Stimulated activated CD4-positive, alpha-beta T cell treated with anti-CD3 and anti-CD28 coated beads, Interleukin-2, amount 100 ng/mL, for 48 hours (primary cell): ENCODE measurements at places on chromosomes 5 and 9.

GRCh38 chr5:137619191-137619870 is 116.6 kb downstream of the KLHL3 start:
- DNase-seq = no peak

DNA sequence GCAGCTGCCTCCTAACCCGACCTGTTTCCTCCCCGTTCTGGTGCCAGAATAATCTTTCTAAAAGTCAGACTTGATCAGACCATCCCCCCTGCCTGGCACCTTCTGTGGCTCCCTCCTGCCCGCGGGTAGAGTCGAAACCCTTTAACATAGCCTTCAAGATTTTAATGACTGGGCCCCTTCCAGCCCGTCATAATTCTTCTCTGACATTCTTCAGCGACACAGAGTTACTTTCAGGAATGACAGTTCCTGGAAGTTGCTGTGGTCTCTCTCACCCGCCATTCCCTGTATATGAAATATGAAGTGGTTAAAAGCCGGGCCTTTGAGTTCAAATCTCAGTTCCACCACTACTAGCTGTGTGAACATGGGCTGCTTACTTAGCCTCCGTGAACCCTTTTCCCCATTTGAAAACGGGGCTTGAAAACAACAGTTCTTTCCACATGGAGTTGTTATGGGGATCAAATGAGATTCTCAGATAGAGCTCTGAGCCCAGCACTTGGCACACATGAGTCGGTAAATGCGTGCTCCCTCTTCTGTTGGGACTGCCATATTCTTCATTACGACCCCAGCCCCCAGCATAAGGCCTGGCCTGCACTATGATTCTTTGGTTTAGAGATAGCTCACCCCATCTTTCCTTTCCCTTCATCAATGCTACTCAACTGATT is 737 bp downstream of the NANS start:
- no peak for DNase-seq

GRCh38 chr5:146394486-146394885 is 52.6 kb upstream of the TCERG1 start:
- DNase-seq = no peak

DNA sequence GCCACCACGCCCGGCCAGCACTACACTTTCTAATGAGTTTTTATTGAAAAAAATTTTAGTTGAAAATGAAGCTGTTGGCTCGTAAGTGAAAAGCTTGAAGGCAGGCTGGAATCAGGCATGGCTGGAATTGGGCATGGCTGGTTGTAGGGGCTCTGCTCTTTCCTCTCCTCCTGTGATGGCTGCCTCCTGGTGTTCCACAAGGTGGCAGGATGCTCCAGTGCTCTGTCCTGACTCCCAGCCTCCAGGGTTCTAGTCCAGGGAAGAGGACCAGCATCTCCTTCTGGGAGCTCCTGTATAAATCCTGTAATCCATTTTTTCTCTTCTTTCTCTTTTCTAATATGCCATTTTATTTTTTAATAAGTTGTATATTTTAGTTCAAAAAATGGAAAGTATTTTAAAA is 57.2 kb upstream of the DHFR start:
- no peak for DNase-seq

GRCh38 chr5:174329738-174330137 is 284.2 kb downstream of the NSG2 start:
- DNase-seq = no peak

DNA sequence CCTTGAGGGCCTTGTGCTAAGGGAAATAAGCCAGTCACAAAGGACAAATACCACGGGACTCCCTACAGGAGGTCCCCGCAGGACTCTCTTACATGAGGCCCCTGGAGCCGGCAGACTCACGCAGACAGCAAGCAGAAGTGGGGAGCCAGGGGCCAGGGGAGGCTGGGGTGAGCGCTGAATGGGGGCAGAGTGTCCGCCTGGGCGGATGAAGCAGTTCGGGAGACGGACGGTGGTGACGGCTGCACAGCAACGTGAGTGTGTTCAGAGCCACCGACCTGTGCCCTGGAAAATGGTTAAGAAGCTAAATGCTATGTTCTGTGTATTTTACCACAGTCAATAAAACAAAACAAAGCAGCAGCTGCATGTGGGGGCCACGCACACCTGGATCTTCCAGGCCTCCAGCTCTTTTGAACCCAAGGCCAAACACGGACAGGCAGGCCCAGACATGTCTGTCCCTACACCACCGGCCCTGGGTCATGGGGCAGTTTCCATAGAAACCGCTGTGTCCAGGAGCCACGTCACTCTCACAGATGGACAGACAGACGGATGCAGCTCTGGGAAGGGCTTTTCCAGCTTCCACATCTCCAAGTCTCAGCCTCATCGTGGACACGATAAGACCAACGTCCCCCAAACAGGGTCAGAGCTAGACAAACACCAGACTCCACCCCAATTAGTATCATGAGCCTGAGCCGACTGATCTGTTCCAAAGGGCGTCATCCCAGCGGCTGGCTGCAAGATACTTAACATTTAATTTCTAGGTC is 103.9 kb downstream of the VAV2 start:
- no peak for DNase-seq

GRCh38 chr9:77893706-77894105 is 137.9 kb downstream of the GNAQ start:
- no peak for DNase-seq

DNA sequence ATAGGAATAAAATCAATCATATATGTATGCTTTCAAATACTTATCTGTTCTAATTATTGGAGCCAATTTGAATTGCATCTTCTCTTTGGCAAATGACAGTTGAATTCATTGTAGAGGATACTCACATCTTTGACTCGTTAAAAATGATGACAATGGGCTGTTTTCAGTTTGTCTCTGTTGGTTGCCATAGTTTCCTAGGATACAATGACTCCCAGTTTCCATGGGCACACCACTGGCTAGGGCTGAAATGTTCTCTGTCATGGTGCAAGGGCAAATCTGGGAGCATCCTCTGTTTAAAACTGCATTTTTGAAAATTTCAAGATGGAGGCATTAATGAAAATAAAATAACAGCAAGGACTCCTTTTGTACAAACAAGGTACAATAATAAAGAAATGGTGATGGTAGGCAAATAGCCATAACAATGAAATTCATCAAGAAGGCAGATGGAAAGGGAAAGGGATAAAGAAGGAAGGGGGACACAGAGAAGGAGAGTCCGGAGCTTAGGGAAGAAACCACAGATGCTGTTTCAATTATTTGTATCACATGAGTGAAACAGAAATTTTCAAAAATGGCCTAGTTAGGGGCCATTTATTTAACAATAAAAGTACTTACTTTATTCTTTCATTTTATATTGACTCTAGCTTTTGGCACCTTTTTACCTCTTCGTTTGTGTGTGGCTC is 378.8 kb upstream of the SEMA6A start:
- DNase-seq = no peak

- DNase-seq = peak; percentile 68
Measured at GRCh38 chr5:912280-913091, 19.8 kb downstream of the TRIP13 start.

DNA sequence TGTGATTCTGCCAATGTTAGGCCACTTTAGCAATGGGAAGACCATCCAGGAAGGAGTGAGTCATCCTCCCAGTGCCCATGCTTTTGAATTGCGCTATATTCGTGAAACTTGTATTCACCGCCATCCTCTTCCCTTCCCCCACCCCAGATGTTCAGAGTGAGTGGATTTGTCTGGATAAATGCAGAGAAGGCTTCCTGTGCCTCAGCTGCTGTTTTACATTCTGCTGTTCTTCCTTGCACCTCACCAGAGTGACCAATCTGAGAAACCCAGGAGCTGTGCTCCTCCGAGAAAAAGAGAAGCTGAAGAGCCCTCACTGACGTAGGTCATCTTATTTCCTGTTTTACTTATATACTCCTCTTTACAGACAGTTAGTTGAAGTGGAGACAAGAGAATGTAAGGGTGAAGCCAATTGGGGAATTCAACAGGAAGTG is 24.6 kb upstream of the SVEP1 start:
- no peak for DNase-seq

- no peak for DNase-seq
Measured at GRCh38 chr9:106035806-106036205, 341.5 kb downstream of the TMEM38B start.

GRCh38 chr5:18534119-18534518 is 899.9 kb downstream of the TAF11L14 start:
- DNase-seq = no peak

DNA sequence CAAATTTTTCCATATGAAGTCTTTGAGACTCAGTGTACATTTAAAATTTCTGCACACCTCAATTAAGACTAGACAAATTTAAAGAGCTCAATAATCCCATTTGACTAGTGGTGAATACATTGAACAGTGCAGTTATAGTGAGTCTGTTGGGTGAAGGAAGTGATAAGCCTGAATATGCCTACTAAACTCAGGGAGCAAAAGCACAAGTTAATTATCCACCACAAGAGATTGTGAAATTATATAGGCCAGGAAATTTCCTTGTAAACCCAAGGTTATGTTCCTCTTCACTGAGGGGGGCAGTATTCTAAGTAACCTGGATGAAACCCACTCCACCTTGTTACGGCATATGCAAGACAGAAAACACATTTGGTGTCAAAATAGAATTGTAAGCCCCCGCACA is 612.9 kb upstream of the DAB2 start:
- no peak for DNase-seq
